ENCODE measurements at places on chromosomes 13 and 19. TPM values are rescaled to one million over a fixed set of nuclear protein-coding genes. Genes with fewer than 3 reads are reported as not detected.

The LSR gene
- 0.26 TPM for total RNA-seq

The FCAR gene
- not detected for total RNA-seq

The IL11 gene
- total RNA-seq, result 0.66 TPM

The OR7A5 gene
- total RNA-seq, result not detected

The KLF5 gene
- 0.83 TPM for total RNA-seq

The DENND1C gene
- total RNA-seq, result not detected
